GM04503 (cell line): ENCODE measurements at places on chromosomes 5 and 9.

DNA sequence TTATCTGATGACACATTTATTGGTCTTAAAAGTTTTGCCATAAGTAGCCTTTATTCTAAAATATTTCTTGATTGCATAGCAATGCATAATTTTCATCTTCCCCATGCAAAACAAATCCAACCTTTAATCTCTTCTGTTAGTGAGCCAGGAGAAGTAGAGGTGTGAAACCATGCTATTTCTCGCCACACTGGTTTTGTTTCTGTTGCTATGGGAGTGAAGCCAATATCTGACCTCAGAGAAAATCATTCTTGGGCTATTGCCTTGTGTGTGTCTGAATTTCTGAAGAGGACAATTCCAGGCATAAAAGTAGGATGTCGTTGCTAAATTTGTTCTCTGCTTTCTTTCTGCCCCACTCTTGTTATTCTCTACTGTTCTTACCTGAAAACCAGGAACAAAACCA is 183.6 kb downstream of the PTTG1 start:
- no peak for DNase-seq

- no peak for DNase-seq
Measured at GRCh38 chr5:56807679-56808078, 7.7 kb upstream of the MAP3K1 start.

- DNase-seq: peak; percentile 65
Measured at GRCh38 chr5:126938466-126938865, 91.9 kb downstream of the MARCHF3 start.

- no peak for DNase-seq
Measured at GRCh38 chr9:126626127-126626925, 12.6 kb downstream of the LMX1B start.

DNA sequence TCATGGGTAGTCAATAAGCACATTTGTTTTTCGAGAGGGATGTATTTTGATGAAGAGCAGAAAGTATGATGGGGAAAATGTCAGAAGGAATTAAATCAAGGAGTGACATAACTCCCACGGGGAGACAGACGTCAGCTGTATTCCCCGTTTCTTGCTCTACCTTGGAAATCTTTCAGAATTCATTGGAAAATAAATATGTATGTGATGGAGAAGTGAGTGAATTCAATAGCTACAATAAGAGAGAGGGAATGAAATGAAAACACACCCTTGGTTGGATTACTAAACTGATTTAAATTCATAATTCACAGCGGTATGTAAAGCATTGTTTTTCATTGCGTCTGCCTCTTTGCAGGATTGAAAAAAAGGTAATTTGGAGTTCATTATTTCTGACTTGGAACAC is 209.7 kb upstream of the KLF4 start:
- DNase-seq: no peak

DNA sequence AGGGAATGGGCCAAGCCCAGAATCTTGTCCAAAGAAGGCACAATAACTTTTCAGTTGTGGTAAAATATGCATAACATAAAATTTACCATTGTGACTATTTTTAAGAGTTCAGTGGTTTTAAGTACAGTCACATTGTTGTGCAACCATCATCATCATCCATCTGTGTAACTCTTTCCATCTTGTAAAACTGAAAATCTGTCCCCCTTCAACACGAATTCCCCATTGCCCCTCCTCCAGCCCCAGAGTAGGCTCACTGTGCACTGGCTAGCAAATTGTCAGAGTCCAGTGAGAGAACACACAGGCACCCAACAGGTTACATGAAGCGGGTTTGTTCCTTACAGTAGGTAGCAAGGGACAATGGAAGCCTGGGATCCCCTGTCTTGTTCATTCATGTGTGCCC is 13.7 kb downstream of the BARX1 start:
- DNase-seq: no peak
